ENCODE measurements at places on chromosomes 4 and X.

GRCh38 chrX:115339441-115340025, 50.0 kb downstream of the LUZP4 start:
- no peak for DNase-seq

DNA sequence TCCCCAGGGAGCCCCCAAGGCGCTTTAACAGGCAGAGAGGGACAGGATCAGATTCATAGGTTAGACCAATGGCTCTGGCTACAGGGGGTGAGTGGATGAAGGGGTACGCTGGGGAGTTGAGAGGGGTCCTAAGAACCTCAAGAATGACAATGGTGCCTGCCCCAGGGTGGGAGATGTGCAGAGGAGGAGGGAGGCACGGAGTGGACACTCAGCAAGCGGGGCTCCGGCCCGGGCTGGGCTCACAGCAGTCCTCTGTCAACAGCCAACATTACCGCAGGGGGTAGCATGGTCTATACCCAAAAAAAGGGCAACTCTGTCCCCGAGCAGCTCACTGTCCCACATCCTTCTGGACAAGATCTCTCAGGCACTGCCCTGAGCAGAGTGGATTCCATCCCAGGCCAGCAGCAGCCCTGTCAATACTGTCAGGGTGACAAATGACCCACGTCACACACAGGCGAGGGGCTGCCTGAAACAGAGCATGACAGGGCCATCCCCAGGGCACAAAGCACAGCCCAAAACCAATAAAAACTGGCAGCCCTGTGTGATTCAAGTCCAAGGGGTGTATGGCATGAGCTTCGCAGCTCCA, 47.7 kb upstream of the PPP2R2C start:
- DNase-seq, result no peak

GRCh38 chr4:94274912-94275311, 67.2 kb downstream of the SMARCAD1 start:
- no peak for DNase-seq

GRCh38 chrX:15882704-15883539, 28.3 kb upstream of the AP1S2 start:
- DNase-seq, result no peak

- DNase-seq, result no peak
Measured at GRCh38 chr4:173381610-173382009, 10.9 kb downstream of the SAP30 start.

GRCh38 chr4:176539785-176540175, 220.0 kb downstream of the SPCS3 start:
- no peak for DNase-seq

- no peak for DNase-seq
Measured at GRCh38 chr4:176717237-176717636, 75.5 kb downstream of the VEGFC start.

DNA sequence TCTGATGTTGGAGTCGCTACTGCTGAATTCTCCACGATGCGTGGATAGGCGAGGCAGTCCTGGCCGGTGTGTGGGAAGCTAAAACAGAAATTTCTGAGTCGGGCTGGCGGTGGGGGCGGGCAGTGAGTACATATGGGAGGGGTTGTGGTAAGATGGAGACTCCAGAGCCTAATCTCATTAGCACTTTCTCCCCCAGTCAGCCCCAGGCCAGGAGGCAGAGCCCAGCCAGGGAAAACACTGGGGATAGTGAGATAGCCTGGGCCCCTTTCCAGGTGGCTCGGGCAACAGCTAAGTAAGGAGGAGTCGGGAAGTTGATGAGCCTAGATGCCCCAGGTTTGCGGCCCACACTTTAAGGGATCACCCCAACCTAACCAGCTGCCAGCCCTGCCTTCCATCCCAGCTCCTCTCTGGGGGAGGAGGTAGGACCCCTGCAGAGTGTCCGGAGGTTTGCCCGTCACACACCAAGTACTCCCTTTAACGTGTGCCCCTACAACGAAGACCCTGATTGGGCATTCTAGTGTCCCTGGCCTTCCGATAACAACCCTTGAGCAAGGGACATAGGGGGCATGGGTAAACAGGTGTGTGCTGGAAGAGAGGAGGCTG, 2.4 kb upstream of the LOC101059915 start:
- DNase-seq, result no peak

- DNase-seq, result peak; percentile 3
Measured at GRCh38 chr4:18593297-18594002, 571.9 kb upstream of the LCORL start.

- no peak for DNase-seq
Measured at GRCh38 chr4:39495446-39496213, 31.6 kb downstream of the UGDH start.

- DNase-seq, result no peak
Measured at GRCh38 chr4:184806229-184806550, 19.6 kb downstream of the ACSL1 start.

DNA sequence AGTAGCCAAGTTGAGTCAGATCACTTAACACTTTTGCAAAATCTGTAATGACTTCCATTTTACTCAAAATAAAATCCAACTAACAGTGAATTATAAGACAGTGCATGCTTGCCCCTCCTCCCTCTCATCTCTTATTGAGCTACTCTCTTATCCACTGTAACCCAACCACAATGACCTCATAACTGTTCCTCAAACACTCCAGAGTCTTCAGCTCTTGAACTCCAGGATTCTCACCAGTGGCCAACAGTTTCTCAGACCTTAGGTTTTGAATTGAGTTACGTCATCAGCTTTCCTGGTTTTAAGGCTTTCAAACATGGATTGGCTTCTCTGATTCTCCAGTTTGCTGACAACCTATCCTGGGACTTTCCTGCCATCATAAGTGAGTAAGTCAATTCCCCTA, 938.3 kb downstream of the RAB28 start:
- DNase-seq, result no peak

DNA sequence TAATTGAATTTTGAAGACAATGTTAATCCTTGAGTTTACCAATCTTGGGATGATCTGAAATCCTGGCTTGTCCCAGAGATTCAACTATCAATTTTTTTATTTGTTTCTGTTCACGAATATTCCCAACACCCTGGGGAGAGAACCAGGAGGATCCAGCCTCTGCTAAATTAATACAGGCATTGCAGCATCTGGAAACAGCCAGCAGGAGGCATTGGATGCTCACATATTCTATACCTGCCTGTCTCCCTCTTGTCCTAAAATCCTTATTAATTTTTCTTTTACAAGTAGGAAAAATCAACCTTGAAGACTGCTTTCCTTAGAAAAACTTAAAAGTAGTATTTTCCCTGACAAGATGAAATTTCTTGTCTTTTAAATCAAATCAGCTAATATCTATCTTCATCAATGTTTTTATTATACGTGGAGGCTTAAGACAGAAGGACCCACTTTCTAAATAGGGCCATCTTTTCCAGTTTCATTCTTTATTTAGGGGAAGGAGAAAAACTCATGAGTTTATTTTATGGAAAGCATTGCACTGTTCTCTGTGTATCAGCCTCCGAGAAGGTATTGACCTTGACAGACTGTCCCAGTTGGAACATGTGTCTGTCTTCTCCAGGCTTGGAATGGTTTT, 102.4 kb downstream of the CLNK start:
- no peak for DNase-seq
